ENCODE measurements at places on chromosomes 1 and 21.

- no peak for DNase-seq
Measured at GRCh38 chr1:182561456-182561855, 27.6 kb downstream of the RNASEL start.

- DNase-seq, result no peak
Measured at GRCh38 chr1:215739025-215739424, 171.9 kb downstream of the KCTD3 start.

DNA sequence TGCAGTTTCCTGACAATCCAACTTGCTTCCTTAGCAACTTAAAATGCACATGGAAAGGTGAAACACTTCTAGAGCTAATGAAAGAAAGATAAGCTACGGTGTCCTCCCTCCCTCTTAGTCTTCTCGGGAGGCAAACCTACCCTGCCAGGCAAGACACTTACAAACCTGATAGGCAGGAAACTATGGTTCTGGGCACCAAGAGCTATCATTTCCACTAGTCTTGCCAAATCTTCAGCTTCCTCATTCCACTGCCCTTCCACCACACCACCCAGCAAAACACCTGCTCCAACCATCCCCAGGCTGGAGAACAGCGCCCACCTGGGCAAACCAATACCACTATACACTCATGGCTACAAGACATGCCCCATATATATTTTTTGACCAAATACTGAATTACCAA lies 15.2 kb downstream of the NDC1 start:
- DNase-seq, result no peak

GRCh38 chr1:192980856-192981255 lies 78.3 kb downstream of the UCHL5 start:
- DNase-seq, result no peak

DNA sequence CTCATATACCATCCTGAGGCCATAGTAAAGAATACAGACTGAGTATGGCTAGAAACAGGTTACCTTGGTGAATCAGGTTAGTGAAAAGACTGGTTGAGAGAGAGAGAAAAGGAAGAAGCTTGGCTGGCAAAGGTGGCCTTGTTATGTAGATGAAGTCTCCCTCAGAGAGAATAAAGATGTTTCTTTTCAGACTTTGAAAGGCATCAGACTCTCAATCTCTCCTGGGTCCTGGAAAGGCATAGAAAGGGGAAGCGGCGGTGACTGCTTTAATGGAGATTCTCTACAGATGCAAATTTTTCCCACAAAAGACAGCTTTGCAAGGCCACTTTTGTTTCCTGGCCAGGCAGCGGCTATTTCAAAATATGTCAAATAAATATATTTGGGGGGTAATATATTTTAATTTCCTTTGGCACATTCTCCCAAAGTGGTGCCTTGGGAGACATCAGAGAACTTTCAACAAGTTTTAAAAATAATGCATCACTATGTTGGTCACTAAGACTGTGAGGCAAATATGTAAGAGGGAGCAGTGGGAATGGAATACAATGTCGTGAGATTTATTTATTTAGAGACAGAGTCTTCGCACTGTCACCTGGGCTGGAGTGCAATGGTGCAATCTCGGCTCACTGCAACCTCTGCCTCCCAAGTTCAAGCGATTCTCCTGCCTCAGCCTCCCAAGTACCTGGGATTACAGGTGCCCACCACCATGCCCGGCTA lies 46.1 kb downstream of the NPHS2 start:
- no peak for DNase-seq

GRCh38 chr1:226892524-226892875 lies 22.1 kb downstream of the PSEN2 start:
- no peak for DNase-seq

DNA sequence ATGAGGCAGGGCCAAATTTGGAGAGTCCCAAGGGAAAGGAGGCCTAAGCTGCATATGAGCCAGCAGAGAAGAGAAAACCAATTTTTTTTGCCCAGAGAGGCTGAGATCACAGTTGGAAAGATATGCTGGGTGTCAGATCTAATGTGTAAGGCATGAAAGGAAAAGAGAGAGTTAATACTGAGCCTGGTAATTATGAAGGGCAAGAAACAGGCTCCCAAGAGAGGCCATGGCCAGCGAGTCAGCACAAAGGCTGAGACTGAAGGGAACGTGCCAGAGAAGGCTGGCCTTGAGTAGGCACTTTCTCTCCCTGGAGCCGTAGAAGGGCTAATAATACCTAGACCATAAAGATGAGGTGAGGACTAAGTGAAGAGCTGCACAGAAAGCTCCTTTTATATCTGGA lies 31.8 kb upstream of the BEND5 start:
- no peak for DNase-seq
